Suprapubic skin (tissue), 4 donors: ENCODE measurements at places on chromosomes 12 and 14. TPM values are rescaled to one million over a fixed set of nuclear protein-coding genes. Genes with fewer than 3 reads are reported as not detected.

The HSP90B1 gene
- total RNA-seq: 139 TPM

The CIDEB gene
- 31.5 TPM for total RNA-seq

The STYK1 gene
- 1.0 TPM for total RNA-seq

- peak overlapping the region; percentile 17 for H3K27ac ChIP-seq
- peaks cover 66% of the 10 kb centered on the region for H3K4me1 ChIP-seq
- peaks cover 14% of the 10 kb centered on the region for H3K36me3 ChIP-seq
- peak overlapping the region; percentile 67 for H3K4me3 ChIP-seq
- H3K27me3 ChIP-seq: no peaks in the 10 kb centered on the region
These were observed 3.1 kb downstream of the DGKA start for GRCh38 chr12:55933799-55934742.

GRCh38 chr12:120394483-120395367 lies 25.8 kb upstream of the MSI1 start:
- no peaks in the 10 kb centered on the region for H3K36me3 ChIP-seq
- H3K4me1 ChIP-seq: no peaks in the 10 kb centered on the region
- DNase-seq: no peak
- H3K4me3 ChIP-seq: no peak overlapping the region

DNA sequence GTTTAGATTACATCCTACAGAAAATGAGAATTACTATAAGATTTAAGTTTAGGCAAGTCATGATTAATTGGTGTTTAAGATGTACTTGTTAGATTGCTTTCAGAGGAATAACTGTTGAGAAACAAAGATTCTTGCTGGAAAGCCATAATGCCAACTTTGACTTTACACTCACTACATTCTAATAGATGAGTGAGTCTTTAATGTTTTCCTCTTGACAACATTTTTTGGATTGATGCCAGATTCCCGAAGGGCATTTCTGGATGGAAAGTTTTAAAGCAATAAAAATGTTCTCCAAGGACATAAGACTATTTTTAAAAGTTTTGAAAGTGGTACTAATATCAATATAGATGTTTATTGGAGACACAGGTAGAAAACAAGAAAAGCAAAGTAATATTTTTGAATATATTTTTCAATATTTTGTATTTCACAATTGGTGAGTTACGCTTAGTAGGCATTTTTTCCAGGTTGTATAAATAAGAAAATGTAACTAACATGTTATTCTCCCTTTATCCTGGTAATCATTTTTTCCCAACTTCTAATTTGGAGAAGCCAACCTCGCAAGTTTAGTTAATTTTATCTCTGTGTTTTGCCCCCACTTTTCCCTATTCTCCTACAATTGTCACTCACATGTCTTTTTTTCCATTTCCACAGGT lies 307.3 kb downstream of the CEP128 start:
- H3K36me3 ChIP-seq: no peaks in the 10 kb centered on the region
- DNase-seq: no peak
- H3K27me3 ChIP-seq: no peaks in the 10 kb centered on the region
- no peak overlapping the region for H3K27ac ChIP-seq

GRCh38 chr14:105856676-105857219 lies 330.4 kb downstream of the TMEM121 start:
- no peak overlapping the region for H3K4me3 ChIP-seq
- H3K4me1 ChIP-seq: no peaks in the 10 kb centered on the region
- no peak for DNase-seq
- no peaks in the 10 kb centered on the region for H3K36me3 ChIP-seq
- H3K27me3 ChIP-seq: no peaks in the 10 kb centered on the region
- no peak overlapping the region for H3K27ac ChIP-seq

- H3K27ac ChIP-seq: no peak overlapping the region
- H3K4me1 ChIP-seq: no peaks in the 10 kb centered on the region
- no peak for DNase-seq
- H3K36me3 ChIP-seq: no peaks in the 10 kb centered on the region
- H3K4me3 ChIP-seq: no peak overlapping the region
These were observed 33.7 kb upstream of the TTC7B start for GRCh38 chr14:90849787-90850444.

- no peaks in the 10 kb centered on the region for H3K27me3 ChIP-seq
- no peaks in the 10 kb centered on the region for H3K36me3 ChIP-seq
- H3K4me1 ChIP-seq: peaks cover 32% of the 10 kb centered on the region
- no peak overlapping the region for H3K27ac ChIP-seq
- no peak for DNase-seq
These were observed 98.1 kb downstream of the MED13L start for GRCh38 chr12:116179384-116179783.

DNA sequence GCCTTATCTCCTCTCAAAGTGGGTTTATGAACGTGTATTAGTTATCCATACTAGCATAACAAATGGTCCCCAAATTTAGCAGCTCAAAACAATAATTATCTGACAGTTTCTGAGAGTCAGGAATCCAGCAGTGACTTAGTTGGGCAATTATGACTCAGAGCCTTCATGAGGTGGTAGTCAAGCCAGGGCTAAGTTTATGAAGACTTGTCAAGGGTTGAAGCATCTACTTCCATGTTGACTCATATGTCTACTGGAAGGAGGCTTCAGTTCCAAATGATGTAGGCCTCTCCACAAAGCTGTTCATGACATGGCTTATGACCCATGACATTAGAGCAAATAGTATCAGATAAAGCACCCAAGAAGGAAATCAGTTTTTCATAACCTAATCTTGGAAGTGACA lies 73.2 kb downstream of the IPO8 start:
- H3K27me3 ChIP-seq: no peaks in the 10 kb centered on the region
- DNase-seq: no peak
- H3K36me3 ChIP-seq: no peaks in the 10 kb centered on the region
- H3K4me1 ChIP-seq: no peaks in the 10 kb centered on the region
- H3K27ac ChIP-seq: no peak overlapping the region

- no peaks in the 10 kb centered on the region for H3K4me1 ChIP-seq
- no peak overlapping the region for H3K27ac ChIP-seq
- no peaks in the 10 kb centered on the region for H3K27me3 ChIP-seq
- no peak overlapping the region for H3K4me3 ChIP-seq
- DNase-seq: no peak
These were observed 546.7 kb downstream of the SNAPC1 start for GRCh38 chr14:62308891-62309290.

DNA sequence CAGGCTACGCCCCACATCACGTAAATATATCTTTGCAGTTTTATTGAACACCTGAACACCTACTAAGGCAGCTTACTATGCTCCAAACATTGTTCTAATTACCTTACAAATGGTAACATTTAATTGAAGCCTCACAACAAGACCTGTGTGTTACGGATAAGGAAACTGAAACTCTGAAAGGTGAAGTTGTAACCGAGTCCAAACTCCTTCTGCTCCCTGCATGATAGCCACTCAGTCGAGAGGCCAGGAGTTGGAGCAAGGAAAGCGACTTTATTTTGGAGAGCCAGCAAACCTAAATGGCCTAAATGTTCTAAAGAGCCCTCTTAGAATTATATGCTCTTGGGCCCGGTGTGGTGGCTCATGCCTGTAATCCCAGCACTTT lies 12.6 kb upstream of the TRPV4 start:
- no peak for DNase-seq
- H3K27me3 ChIP-seq: no peaks in the 10 kb centered on the region
- H3K4me3 ChIP-seq: peak overlapping the region; percentile 26

DNA sequence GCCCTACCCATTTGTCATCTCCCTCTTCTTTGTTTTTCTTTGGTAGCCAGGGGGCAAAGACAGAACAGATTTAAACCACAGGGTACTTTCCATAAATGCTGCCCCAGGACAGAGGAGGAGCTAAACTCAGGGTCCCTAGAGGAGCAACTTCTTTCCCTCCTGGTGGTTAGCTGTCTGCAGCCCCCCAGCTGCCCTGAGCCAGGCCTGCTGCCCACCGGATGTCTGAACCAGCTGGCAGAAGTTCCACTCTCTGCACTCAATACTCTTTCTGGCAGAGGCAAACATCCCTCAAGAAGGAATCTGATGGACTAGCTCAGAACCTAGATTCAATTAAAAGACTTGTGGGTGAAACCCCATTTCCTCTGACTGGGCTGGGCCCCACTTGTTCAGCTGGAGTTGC lies 10.7 kb downstream of the VDR start:
- DNase-seq: no peak
- H3K36me3 ChIP-seq: no peaks in the 10 kb centered on the region
- H3K27ac ChIP-seq: no peak overlapping the region
- H3K4me3 ChIP-seq: no peak overlapping the region
- H3K4me1 ChIP-seq: peaks cover 62% of the 10 kb centered on the region
- no peaks in the 10 kb centered on the region for H3K27me3 ChIP-seq
